ENCODE measurements at places on chromosomes 1 and 21.

DNA sequence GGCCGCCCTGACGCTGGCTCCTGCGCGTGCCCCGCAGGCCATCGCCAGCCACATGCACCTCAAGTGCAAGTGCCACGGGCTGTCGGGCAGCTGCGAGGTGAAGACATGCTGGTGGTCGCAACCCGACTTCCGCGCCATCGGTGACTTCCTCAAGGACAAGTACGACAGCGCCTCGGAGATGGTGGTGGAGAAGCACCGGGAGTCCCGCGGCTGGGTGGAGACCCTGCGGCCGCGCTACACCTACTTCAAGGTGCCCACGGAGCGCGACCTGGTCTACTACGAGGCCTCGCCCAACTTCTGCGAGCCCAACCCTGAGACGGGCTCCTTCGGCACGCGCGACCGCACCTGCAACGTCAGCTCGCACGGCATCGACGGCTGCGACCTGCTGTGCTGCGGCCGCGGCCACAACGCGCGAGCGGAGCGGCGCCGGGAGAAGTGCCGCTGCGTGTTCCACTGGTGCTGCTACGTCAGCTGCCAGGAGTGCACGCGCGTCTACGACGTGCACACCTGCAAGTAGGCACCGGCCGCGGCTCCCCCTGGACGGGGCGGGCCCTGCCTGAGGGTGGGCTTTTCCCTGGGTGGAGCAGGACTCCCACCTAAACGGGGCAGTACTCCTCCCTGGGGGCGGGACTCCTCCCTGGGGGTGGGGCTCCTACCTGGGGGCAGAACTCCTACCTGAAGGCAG, 23.4 kb upstream of the ARF1 start:
- DNase-seq: peak; percentile 32

DNA sequence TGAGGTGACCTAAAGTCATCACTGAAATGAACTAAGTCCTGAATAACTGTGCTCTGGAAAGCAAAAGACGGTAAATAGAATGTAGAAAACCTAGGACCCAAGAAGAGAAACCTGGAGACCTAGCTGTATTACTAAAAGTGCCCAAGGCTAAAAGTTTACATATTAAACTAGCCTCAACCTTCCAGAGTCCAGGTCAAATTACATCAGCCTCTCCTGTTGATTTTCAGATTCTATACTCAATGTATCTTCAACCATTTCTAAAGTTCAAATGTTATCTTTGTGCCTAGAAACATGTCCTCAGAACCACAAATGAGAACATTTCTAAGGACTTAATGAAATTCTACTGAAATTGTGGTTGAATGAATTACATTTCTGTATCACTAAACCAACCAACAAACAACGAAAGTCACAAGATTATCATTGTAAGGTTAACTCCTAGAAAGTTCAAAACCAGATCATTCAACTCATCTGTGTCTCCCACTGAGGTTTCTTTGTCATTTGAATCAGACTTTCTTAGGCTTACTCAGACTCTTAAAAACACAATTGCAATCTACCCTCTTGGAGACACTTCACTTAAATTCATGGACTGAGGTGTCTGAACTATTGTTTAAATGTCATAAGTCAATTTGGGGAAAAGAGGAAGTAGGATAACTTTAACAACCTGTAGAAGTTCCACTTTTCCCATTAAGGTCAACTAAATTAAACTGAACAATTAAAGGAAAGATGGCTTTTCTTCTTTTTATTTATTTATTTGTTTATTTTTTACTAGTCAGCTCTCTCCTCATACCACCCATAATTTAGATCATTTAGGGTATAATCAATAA, 207.7 kb downstream of the BARHL2 start:
- DNase-seq: no peak

- DNase-seq: no peak
Observed at GRCh38 chr1:8992936-8993687, 33.1 kb downstream of the SLC2A7 start.

DNA sequence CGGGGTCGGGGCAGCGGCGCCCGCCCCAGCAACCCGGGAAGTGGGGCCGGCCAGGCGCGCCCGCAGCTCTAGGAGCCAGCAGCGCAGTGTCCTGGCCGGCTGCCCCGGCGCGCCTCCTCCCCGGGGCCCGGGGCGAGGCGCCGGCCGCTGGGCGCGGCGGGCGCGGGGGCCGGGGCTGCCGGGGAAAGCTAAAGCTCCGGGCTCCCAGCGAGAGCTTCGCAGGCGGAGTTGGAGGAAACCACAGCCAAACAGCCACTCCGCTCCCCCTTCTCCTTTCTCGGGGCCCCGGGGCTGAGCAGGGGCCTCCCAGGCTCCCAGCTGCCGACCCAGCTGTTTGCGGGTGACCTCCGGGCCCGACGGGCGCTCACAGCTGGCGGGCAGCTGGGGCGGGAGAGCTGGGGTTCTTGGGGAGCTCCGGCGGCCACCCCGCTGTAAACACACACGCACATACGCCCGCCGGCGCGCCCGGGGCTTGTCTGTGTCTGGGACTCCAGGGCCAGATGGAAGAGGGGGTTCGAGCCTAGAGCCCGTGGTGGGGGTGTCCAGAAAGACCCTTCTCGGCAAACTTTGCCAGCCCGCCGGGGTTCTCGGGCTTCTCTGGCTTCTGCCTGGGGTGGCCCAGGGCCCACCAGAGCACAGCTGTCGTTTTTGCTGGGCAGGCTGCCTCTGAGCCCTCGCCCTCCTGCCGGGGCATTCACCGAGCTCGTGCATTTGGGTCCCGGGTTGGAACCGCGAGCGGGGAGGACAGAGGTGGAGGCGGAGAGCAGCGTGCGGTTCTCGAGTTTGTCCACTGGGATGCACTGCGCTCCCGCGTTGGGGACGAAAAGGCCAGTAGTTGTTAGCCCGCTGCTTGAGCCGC, 1.5 kb downstream of the AJAP1 start:
- DNase-seq: peak; percentile 66

GRCh38 chr1:192849442-192849841, 40.6 kb downstream of the RGS2 start:
- DNase-seq: no peak

DNA sequence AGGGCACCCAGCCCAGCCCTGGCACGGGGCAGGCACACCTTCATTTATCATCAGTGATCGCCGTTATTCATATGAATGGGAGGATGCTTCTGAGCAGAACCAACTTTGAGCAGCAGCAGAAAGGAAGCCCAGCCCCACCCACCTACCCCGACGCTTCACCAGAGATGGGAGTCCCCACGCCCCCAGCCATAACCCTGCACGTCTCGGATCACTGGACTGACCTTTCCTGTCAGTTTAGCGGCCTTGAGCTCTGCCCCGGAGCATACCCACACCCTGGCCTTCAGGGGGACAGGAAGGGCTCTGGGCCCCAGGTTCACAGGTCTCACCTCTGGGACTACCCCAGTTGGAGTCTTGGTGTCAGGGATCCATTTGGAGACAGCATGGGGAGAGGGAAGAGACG, 18.1 kb downstream of the LRP8 start:
- DNase-seq: no peak

GRCh38 chr1:18288722-18289121, 181.1 kb downstream of the IGSF21 start:
- DNase-seq: no peak

GRCh38 chr1:170665629-170666028, 1.7 kb downstream of the PRRX1 start:
- peak; percentile 44 for DNase-seq

DNA sequence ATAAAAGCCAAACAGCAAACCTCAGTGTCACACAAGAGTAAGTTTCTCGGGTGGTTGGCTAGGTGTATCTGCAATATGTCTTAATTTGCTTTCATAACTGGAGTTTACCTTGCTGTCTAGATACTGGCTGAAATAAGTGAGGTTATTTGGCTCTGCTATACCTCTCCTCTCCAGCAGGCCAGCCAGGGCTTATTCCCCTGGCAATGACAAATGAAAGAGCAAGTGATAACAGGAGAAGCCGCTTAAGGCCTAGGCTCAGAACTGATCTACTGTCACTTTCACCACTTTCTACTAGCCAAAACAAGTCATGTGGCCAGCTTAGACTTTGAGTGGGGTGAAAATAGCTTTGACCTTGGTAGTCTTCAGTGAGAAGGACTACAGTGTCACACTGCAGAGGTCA, 4.8 kb upstream of the RPE65 start:
- no peak for DNase-seq

GRCh38 chr1:119646521-119647227, 1.4 kb downstream of the ZNF697 start:
- DNase-seq: no peak

- no peak for DNase-seq
Observed at GRCh38 chr1:61097317-61097716, 15.0 kb downstream of the NFIA start.

DNA sequence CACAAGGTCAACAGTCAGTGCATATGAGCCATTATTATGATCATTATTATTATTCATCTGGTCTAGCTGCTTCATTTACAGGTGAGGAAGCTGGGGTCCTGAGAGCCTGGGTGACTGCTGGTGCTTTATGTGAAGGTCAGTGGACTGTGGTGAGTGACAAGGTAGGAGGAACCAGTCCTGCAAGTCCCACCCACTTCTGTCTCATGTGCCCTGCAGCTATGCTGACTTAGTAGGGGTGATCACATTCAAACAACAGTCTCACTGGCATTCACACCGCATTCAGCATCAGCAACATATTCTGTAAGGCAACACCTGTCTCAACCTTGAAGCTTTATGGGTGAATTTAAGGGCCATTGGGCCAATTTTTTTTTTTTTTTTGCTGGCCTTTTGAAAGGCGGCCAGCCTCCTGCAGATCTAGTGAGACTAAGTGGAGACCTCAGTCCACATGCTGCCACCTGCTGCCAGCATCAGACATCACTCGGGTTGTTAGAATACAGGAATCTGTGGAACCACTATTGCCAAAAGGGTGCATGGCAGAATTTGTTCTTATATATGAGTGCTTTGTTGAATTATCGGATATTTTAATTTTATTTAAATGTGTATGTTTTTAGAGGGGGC, 59.9 kb upstream of the CACNA1E start:
- peak; percentile 65 for DNase-seq

GRCh38 chr1:53132176-53132575, 10.3 kb downstream of the SLC1A7 start:
- no peak for DNase-seq

DNA sequence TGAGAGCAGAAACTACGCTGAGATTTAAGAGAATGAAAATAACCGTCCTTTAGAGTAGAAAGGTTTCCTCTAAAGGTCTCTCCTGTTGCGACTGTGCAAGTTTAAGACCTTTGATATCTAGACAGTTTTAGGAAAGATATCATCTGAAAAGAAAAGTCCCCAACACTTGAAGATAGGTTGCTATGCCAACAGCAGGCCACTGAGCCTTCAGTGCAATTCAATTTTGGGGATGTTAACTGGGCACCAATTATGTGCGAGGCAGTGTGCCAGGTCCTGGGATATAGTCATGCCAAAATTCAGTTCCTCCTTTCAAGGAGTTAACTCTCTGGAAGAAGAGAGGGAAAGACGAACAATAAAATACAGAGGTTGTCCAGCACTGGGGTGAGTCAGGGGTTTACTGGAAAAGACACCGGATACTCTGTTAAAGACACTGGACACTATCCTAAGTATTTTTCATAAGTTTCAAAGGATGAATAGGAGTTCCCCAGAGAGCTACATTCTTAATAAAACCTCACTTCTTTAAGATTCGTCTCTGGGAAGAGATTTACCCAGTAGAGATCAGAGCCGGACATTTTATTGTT, 25.5 kb upstream of the ZNF281 start:
- no peak for DNase-seq

Data from left ventricle myocardium superior (tissue), 1 donor.